ENCODE measurements at places on chromosomes 16 and 17.

DNA sequence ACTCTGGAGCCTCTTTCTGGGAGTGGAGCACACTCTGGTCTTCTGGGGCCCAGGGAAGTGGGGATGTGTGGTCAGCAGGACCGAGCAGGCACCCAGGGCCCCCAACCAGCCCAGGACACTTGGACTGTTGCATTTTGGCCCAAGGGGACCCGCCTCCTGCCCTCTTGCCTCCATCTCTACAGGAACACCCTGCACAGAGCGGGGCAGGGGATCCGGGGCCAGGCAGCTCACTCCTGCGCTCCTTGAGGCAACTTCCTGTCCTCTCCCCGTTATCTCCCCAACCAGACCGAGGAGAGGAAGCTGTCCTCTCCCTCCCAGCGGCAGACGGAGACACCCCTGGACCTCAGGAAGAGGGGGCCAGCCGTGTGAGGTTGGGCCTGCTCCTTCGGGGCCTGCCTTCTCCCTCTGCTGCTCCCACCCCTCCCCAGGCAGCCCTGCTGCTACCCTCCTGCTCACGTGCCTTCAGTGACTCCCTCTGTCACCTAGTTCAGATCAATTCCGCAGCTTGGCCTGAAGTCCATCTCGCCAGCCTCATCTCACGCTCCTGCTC lies 10.0 kb upstream of the ATP2A3 start:
- no peak for DNase-seq

- DNase-seq = no peak
These were observed 89.7 kb downstream of the MGAT5B start for GRCh38 chr17:76957678-76958464.

DNA sequence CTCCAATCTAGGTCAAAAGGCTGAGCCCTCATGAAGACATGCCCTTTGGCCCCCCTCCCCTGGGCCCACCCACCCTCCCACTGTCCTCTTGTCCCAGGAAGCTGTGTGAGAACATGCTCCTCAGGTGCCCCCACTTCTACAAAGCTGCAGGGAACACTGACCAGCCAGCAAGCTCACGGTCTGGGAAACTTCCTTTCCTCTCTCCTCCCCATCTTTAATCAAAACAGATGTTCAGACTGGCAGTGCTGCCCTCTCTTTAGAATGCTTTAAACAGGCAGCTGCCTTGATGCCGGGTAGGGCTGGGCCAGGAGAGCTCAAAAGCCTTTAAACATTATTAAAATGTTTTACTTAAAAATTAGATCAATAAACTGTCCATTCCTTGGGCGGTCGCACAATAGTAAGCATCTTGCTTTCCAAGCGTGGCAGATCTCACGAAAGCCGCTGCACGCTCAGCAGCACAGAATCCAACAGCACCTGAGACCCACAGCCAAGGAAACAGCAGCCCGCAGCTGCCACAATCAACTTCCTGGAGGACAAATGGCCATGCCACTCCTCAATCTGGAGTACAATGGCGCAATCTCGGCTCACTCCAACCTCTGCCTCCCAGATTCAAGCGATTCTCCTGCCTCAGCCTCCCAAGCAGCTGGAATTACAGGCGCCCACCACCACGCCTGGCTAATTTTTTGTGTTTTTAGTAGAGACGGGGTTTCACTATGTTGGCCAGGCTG lies 399.2 kb downstream of the SLC39A11 start:
- DNase-seq = no peak

DNA sequence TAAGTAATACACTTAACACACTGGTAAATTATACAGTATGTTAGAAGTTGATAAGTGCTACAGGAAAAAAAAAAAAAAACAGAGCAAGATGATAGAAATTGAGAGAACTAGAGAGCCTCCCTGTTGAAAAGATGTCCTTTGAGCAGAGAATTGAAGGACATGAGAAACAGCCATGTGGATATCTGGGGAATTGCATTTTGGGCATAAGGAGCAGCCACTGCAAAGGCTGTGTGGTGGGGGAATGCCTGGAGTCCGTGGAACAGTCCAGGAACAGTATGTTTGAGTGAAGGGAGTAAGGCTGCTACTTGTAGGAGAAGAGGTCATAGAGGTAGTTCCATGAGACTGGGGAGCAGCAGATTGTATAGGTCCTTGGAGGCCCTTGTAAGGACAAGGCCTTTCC lies 178.4 kb downstream of the FTO start:
- no peak for DNase-seq

- no peak for DNase-seq
These were observed 33.2 kb upstream of the HAPSTR1 start for GRCh38 chr16:9058211-9058610.

DNA sequence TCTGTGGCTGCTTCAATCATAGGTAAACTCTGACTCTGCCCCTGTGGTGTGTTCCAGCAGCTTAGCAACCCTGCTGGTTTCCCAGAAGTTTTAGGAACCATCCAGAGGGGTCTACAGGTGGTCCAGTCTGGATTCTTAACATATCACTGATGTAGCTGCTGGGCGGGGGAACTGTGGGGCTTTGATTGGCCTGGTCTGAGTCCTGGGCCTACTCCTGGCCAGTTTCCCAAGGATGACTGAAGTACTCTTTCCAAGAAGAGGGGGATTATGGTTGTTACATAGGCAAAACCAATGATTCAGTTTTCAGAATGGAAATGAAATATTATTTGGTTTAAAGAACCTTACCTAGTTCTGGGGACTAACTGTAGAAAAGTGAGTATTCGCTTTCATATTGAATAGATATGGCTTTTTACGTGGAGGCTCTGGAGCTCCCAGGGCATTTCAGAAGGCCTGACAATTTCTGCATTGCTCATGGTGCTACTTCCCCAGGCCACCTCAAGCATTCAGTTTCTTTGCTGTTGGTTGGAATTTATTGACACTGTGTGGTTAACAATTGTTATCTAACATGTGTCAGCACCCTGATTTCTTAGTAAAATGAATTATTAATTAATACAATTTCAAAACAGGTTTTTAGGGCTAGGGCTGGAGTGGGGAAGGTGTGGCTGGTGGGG lies 38.4 kb downstream of the EPN2 start:
- no peak for DNase-seq

GRCh38 chr16:55000595-55000994 lies 69.9 kb downstream of the IRX5 start:
- no peak for DNase-seq

DNA sequence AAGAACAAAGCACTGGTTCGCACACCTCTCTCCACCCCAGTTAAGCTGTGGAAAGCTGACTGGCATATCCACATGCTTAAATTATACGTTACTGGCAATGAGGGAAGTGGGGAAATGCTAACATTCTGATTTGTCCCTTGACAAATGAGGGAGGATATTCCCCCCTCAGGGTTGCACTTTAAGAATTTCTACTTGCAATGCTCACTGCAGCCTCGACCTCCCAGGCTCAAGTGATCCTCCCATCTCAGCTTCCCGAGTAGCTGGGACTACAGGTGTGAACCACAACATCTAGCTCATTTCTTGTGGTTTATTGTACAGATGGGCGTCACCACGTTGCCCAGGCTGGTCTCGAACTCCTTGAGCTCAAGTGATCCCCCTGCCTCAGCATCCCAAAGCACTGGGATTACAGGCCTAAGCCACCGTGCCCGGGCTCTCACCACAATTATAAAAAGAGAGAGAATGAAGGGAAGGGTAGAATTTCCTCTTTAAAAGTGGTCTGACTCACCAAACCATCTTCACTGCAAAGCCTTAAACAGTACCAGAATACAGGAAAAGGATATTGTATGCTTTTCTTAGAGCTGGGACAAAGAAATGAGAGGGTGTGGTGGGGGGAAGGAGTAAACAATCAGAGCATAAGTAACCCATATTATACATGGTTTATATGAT lies 38.9 kb downstream of the KANSL1 start:
- no peak for DNase-seq

- peak; percentile 98 for DNase-seq
These were observed 5.8 kb downstream of the ZG16B start for GRCh38 chr16:2835638-2836493.

DNA sequence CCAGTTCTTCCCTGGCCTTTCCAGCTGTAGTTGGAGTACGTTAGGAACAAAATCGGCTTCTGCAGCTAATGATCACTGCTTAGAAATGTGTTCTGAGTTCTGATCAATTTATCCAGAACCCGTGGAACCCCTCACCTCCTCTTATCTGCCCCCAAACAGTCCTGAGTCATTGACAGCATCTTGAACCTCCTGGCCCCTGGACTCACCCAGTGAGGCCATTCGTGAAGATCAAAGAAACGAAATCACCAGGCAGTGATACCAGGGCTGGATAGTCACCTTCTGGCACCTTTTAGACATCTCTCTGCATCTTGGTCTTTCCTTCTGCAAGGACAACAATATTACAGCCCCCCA lies 17.0 kb upstream of the EXOC7 start:
- DNase-seq = no peak
